ENCODE measurements at places on chromosomes 16 and 17.

DNA sequence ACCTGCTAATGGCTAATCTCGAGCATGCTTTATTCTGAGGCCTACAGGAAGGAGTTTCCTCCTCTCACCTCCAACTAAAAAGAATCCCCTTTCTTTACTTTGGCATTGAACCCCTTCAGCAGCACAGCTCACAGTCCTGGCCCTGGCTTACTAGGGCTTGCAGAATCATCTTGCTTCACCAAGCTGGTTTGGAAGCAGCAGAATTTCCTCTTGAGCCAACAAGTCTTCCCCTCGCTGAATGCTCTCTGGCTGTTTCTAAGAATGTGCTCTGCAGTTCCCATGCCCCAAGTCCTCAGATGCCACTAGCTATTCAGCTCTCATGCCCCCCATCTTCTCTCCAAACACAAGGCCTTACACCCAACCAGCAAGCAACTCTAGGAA is 271.2 kb downstream of the NTN1 start:
- DNase-seq: no peak

DNA sequence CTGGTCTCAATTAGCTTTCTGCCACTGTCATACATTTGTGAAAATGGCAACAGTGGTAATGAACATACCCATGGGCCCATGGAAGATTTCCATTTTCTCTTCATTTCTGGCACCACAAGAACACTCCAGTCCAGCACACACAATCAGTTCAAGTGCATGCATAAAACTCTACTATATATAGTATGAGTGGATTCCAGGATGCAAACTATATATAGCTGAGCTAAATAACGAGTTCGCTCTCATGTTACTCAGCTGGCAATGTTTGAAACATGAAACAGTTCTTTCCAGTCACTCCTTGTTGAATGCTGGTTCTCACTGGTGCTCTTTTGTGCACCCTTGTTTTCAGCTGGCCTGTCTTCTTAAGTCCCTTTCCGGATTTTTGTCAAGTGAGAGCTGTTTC is 75.2 kb upstream of the DHX40 start:
- DNase-seq: no peak

DNA sequence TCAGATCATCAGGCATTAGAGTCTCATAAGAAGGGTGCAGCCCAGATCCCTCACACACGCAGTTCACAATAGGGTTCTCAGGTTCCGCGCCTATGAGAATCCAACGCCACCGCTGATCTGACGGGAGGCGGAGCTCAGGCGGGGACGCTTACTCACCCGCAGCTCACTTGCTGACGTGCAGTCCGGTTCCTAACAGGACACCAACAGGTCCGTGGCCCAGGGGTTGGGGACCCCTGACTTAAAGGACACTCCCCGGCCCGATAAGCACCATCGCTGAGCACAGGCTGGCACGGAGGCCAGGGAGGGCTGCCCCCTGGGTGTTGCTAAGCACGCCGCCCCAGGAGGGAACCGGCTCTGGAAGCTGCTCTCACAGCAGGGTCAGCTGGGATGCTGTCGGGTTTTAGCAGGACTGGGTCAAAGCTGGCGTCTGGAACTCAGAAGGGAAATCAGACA is 30.1 kb upstream of the BAHCC1 start:
- no peak for DNase-seq

DNA sequence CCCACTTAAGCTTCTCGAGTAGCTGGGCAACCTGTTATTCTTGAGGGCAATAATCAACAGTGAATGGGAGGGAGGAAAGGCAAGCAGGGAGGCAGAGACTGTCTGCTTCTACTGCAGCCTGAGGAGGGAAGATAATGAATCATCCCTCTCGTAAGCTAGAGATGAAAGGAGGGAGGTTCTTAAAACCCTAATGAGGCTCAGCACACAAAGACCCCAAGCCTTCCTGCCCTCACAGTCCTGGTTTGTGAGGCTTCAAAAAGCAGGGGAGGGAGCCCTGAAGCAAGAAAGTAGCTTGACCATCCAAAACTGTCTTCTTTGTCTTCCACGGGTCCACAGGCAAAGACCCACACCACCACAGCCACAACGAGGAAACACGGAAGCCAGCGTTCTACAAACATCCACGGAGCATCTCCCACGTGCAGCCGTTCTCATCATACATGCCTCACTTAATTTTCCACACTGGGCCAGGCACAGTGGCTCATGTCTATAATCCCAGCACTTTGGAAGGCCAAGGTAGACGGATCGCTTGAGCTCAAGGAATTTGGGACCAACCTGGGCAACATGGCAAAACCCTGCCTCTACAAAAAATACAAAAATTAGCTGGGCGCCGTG is 1.8 kb downstream of the PIK3R5 start:
- DNase-seq: no peak

Data from germinal center (tissue), 1 donor.